ENCODE measurements at places on chromosomes 1 and 21. TPM values are rescaled to one million over a fixed set of nuclear protein-coding genes. Genes with fewer than 3 reads are reported as not detected.

Gene PLA2G2D
- total RNA-seq, result not detected

Gene ADAM30
- not detected for total RNA-seq

Gene RAB7B
- total RNA-seq, result 1.7 TPM

Gene SLC25A33
- 2.2 TPM for total RNA-seq

Gene SLC66A1
- 7.6 TPM for total RNA-seq

All from aorta (tissue), 5 donors.